Activated CD8-positive, alpha-beta memory T cell treated with anti-CD3 and anti-CD28 coated beads for 1 hour (primary cell): ENCODE measurements at places on chromosomes 6 and 20.
A peak's percentile ranks its signal among the peaks of the same experiment; 100 is the strongest.

GRCh38 chr6:102022803-102023202 lies 629.3 kb downstream of the GRIK2 start:
- DNase-seq = no peak

- no peak for DNase-seq
Observed at GRCh38 chr6:152273638-152274037, 363.5 kb downstream of the SYNE1 start.

- no peak for DNase-seq
Observed at GRCh38 chr6:75023634-75024033, 182.2 kb downstream of the COL12A1 start.

DNA sequence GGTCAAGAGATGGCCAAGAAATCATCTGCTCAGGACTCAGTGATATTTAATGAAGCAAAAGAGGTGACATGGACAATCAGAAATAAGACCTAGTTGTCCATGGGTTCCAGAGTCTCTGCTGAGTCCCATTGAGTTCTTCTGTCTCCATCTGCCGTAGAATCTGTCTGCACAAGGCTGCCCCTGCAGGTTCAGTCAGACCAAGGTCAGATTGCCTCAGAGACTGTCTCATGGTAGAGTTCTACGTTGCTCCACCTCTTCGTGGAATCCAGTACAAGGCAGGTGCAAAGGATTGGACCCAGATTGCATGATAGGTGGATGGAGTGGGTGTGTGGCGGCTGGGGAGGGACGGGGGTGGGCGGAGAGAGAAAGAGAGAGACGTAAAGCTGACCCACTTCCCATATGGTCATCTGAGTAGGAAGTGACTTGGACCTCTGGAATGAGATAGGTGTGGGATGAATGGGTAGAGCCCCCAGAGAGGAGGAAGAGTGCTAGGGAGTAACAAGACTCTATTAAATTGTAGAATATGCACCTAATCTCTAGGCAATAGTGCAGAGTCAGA lies 75.3 kb downstream of the SOBP start:
- no peak for DNase-seq

DNA sequence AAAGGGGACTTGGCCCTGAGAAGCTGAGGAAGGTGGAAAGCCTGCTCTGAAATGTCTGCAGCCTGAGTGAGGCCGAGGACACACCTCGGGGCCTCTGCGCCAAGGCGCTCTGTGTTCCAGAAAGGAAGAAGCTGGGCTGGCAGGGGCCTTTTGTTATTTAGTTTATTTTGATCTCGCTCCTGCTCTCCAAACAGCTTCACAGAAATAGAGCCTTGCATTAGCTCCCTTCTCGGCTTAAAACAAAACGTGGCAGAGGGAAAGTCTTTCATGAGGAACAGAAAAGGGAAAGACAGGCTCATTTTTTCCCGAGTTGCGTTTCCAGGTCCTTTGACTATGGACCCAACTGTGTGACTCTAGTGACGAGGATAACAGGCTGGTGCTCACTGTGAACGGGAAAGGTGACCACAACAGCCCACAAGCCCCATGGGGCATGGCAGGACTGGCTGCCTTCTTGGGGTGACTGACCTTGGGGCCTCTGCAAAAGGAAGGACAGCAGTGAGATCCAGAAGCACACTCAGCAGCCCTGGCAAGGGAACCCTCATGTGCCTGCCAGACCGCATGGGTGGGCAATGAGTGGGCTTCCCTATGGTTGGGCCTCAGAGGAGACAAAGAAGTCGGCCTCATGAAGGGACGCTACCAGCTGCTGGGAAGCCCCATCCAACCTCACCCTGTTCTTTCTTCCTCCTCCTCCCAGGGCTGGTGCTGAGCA lies 18.7 kb downstream of the LEMD2 start:
- DNase-seq = no peak

DNA sequence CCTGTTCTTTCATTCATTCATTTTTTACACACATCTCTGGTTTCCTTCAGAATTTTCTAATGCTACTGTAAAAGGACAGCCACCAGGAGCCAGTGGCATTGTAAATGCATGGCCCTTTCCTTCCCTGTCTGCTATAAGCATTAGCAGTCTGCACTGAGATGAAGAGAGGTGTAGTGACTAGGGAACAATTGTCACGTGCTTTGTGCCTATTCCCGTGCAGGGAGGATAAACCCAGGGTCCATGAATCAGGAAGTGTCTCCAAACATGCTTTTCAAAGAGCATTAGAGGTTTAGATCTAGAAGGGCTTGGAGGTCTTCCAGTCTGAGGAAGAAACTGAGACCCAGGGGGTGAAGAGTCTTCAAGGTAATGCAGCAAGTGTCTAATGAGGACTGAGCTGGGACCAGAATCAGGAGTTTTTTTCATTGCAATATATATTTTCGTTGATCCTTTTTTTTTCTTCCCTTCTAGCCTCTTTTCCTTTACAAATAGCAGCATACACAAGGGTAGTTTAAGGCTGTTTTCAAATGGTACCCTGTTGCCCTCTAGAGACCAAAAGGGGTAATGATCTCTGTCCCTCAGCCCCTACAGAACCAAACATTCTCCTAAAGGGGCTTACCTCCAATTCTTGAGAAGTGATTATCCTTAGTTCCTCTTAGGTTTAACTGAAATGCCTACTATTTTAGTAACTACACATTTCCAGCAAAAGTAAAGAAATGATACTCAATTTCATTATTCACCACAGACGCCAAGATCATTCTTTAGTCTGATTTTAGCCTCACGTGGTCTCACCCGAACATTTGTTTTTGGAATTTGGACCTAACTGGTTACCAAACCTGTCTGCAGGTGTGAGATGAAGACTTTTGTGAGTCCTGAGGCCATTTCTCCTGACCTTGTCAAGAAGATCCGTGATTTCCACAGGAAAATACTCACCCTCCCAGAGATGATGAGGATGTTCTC lies 6.6 kb downstream of the TRIM15 start:
- no peak for DNase-seq

DNA sequence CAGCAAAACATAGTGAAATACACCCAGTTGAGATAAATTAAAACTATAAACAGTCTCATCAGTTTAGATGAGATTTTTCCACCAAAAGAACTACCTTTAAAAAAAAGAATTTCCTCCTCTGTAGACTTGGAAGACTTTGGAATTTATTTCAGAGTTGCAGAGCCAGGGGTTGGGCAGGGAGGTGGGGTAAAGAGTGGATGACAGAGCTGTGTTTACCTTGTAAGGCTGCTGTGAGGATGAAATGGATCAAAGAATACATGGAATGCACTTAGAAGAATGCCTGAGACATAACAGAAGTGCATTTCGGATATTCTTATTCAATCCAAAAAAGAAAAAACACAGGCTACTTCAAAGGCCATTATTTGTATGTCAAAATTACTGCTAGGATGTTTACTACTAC lies 6.4 kb upstream of the LY86 start:
- no peak for DNase-seq

DNA sequence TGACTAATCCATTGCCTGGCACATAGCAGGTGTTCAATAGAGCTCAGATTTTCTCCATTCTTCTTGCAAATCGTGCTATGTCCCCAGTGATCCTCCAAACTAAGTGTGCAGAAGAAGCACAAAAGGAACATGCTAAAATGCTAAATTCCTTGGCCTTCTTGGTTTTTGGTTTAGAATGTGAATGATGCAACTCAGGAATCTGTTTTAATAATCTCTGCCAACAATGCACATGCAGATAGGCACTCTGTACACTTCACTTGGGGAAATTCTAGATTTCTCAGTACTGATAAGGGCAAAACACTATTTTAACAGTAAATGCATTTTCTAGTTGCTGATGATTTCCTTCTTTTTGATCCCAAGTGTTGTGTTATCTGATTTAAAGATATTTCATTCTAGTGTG lies 35.2 kb downstream of the SLC22A1 start:
- no peak for DNase-seq

DNA sequence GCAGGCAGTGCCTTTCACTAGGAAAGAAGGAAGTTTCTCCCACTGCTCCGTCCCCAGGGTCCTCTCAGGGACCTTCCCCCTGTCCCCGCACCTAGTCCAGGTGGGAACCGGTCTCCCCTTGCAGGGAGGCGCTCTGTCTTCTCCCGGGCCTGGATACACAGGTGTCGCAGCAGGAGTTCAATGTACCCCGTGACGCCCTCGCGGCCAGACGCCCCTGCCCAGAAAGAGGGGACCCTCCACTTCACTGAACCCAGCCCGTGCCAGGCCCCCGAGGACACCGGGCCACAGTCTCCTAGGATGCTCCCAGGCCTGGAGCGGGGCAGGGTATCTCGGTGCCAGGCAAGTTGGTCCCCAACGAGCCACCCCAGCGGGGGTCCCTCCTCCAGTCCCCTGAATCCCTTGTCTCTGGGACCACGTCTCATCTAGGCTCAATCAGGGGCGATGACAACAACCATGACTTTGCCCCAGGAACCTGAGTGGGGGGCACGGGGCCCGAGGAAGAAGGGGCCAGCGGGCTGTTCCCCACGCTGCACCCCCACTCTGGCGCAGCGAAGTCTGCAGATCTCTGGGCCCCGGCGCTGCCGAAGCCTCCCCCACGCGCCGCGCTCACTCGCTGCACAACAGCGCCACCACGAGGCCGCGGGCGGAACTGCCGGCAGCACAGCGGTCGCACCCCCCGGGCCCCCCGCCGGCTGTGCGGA lies 103.0 kb downstream of the EDN3 start:
- DNase-seq = peak; percentile 45

DNA sequence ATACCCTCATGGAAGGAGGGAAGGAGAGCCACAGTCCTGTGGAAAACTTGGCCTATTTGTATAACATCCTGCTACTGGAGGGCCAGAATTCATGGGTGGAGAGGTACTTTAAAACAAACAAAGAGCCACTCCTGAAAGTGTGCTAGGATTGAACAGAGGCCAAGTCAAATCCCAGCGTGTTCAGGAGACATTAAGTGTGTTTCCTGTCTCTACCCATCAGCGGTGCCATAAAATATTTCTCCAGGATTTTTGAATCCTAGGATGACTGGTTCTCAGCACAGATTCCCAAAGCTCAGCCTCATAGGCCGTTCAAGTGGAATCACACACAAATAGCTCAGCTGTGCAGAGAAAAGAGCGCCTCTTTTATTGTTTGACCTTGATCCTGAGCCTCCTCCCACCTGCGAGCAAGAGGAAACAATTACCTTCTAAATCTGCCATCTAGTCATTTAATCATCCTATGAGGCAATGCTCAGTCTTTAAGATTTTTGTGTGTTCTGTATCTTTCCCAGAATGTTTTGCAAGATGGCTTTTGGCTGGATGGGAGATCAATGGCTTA lies 31.8 kb upstream of the RALGAPA2 start:
- DNase-seq = no peak

DNA sequence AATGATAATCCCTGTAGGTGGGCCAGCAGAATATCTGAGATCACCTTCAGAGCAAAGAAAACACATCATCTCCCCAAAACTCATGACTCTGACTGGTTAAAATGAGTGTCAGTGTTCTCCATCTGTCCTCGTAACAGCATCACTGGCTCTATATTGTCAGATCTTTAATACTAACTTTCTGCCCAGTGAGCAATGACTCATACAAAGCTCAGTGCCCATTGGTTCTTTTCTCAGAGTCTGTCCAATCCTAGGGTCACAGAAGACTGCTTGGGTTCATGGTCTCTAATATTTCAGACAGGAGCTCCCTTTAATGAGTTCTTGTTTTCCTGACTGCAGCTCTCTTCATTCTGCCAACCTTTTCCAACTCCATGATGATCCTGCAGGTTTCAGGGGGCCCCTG lies 36.4 kb downstream of the HLA-DPB1 start:
- DNase-seq = no peak

DNA sequence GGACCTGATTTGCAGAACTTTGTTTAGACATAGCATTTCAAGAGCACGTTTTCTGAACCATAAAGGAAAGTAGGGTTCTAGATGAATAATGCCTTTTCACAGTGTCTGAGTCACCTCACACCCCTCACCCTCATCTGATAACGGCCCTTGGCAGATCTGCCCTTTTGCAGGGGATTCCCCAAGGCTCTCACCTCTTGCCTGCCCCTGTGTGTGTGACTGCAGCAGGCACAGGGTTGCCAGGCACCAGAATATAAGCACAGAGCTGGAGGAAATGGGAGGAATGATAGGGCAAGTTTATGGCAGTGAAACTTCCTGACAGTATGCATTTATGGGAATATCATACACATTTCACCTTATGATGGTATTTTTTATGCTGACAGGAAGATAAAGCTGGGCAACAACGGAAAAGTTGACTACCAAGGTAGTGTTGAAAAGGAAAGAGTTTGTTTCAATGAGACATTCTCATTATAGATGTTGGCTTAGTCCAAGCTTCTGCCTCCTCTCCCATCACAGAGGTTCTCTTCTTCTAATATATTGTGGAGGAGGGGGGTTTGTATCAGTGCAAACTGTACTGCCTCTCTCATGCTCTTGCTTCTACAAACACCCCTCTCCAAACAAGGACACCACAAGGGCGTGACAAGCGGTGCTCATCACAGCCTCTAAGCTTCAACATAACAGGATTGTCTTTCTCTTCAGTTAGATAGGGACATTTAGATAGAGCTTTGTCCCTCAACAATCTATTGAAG lies 101.5 kb upstream of the BACH2 start:
- peak; percentile 65 for DNase-seq

GRCh38 chr20:58137651-58138265 lies 90.7 kb downstream of the ANKRD60 start:
- no peak for DNase-seq
